ENCODE measurements at places on chromosomes 12 and 14.
A peak's percentile ranks its signal among the peaks of the same experiment; 100 is the strongest.

DNA sequence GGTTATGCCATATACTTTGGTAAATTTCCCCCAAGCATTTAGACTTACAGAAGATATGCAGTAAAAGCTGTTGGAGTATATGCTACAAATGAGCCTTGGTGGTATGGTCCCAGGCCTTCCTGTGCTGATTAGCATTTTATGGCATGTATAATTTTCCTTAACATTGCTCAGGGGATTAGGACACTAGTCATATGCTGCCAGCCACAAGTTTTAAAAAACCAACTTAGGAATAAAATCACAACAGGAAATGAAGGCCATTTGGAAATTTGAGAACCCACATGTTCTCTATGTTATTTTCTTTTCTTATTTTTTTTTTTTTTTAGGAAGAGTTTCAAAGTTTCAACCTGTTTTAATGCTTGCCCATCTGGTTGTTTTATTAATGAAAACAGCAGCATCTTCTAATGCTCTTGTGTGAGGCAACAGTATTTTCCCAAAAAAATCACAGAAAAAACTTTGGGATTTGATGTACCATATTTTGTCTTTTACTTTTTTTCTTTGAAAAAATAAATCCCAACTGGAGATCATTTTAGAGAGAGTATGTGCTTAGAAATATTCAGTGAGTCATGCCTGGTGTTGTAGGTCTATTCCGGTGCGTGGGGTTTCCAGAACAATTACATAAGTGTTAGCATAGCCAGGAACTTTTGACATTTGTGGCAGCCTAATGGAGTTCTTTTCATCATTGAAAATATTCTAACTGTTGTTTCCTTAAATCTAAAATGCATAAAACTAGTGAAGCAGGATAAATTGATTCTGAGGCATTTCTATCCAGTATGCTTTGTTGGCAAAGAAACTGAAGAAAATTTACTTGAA, 21.7 kb upstream of the DUSP6 start:
- no peak for DNase-seq

GRCh38 chr14:100867631-100868315, 35.7 kb downstream of the RTL1 start:
- DNase-seq = no peak

- no peak for DNase-seq
Observed at GRCh38 chr12:108561852-108562347, 496 bp upstream of the ISCU start.

GRCh38 chr12:2857021-2857431, at the start of gene TEX52:
Gene TEX52, minus strand, starts transcription at chr12:2857039. Its CDS starts 13 bp downstream, at chr12:2857026.
- no peak for DNase-seq

DNA sequence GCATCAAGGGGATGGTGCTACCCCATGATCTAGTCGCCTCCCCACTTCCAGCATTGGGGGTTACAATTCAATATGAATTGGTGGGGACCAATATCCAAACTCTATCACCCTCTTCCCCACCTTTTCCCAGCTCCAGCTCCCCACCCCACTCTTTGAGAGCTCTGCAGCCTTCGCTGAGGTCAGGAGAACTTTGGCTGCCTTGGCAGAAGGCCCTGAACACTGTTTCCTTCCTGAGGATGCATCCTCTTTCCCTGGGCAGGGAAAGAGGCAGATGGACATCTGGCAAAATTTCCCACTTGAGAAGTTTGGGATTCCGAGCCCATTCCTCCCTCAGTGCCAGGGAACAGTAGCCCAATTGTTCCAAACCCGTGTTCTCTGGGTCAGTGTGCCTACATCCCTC, 169.1 kb downstream of the TSPAN9 start:
- DNase-seq = no peak

DNA sequence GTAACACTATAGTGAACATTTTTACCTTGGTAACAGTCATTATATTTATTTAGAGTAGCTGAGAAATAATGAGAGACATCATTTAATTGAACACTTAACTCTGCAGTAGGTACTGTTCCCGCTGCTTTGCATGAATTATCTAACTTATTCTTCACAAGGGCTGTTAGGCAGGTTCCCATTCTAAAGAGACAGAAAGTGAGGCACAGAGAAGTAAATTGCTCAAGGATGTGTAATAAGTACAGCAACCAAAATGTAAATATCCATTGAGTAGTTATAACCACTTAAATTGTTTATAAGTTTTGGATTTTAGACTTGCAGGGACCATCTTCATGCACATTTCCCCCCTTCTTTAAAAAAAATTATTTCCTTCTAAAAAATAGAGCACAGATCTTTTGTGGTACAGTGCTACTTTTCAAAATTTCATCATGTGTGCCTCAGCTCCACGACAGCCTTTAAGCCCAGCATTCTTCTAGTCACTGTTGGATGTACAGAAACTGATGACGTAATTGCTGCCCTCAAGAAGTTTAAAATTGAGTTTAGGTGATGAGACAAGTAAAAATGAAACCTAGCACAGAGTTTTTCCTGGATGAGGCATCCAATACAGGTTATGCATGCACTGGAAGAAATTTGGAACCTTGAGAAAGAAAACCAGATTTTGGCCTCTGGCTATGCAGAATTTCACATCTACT, 6.0 kb upstream of the MANSC4 start:
- no peak for DNase-seq

DNA sequence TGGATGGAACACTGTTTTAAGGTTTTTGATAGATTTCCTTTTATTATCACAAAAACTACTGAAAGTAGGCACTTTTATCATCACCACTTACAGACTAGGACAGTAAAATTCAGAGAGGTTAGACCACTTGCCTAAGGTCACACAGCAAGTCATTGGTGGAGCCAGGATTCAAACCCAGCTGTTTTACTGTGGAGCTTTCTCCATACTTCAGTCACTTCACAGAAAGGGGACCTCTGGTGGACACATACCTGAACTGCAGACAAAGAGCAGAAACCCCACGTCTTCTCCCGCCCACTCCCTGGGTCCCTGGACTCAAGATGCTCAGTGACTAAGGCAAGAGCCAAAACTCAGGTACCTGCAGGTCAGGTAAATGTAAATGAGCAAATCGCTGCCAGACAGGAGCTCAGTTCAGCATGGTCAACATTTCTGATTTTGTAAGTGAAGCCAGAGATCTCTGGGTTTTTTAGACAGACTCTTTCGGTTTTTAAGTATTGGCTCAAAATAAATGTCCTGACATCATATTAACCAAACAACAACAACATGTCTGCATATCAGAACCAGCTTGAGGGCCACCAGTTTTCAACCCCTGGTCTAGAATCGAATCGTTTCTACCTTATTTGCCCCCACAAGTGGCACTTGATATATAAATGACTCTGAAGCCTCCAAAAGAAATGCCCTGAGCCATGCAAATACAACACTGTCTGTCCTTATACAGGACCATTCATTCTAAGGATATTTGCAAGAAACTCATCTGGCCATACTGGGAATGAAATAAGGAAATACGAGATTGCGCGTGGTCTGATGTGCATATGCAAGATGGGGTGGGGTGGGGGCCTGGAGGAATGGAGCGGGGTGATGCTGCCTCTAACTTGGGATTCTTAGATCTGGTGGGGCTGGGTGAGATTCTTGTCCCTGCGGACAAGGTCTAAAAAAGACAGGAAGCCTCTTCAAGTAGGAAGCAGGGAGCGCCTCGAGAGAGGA, 110.9 kb downstream of the KSR2 start:
- DNase-seq = no peak

- no peak for DNase-seq
Observed at GRCh38 chr12:51448618-51449256, 24.1 kb downstream of the SLC4A8 start.

- DNase-seq = no peak
Observed at GRCh38 chr14:92093320-92093719, 13.1 kb downstream of the ATXN3 start.

DNA sequence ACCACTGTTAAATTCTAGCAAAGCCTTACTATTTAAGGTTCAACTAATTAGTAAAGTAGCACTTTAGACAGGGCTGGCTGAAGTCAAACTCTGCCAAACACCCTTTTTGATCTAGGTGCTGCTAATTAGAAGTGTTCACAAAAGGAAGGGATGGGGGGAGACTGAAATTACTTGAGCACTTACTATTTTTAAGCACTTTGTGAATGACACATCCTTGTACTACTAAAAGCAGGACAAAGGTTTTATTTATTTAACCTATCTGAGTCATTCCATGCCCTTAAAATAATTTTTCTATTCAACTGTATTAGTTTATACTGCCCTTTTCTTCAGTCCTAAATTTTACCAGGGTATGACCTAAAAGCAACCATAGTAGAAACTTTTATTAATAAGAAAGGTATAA, 20.1 kb downstream of the MBIP start:
- DNase-seq = no peak

GRCh38 chr14:95519699-95520098, 3.2 kb upstream of the SYNE3 start:
- peak; percentile 38 for DNase-seq

- DNase-seq = no peak
Observed at GRCh38 chr14:94971750-94972149, 185.6 kb downstream of the DICER1 start.
